ENCODE measurements at places on chromosomes 2 and 18.
A peak's percentile ranks its signal among the peaks of the same experiment; 100 is the strongest.

GRCh38 chr2:218406949-218407618 is 7.4 kb downstream of the CTDSP1 start:
- DNase-seq: peak; percentile 27

DNA sequence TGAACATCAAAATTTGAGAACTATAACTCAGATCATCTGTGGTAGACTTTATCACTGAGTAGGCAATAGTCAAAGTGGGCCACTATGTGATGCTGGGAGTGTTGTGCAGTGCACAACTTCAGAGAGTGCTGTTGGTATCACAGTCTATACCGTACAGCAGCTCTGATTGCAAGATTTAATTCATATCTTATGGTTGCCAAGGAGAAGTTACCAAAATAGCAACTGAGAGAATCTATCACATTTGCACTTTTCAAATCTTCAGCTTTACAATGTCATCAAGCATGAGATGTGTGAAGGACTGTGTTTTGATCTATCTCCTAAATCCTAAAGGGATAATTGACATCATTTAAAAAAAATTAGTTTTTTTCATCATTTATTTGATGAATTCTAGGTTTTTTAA is 216.1 kb downstream of the DLGAP1 start:
- no peak for DNase-seq

- no peak for DNase-seq
Observed at GRCh38 chr2:17182399-17182798, 335.8 kb downstream of the RAD51AP2 start.

DNA sequence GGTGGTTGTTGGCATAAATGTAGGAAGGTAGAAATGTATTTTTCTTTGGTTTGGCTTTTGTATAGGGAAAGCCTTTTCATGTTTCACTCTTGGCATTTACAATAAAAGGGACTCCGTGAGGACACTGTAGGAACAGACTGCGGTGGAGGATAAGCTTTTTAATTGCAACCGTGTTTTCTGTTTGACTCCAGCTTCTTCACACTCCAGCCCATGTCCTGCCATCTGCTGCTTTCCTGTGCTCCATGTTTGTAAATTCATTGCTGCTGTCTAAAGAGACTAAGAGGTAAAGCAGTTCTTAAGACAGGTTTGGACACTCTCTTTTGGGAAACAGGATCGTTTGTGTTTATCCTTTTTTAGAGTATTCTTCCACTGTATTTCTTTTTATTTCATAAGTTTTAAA is 33.3 kb downstream of the WDR75 start:
- DNase-seq: no peak

DNA sequence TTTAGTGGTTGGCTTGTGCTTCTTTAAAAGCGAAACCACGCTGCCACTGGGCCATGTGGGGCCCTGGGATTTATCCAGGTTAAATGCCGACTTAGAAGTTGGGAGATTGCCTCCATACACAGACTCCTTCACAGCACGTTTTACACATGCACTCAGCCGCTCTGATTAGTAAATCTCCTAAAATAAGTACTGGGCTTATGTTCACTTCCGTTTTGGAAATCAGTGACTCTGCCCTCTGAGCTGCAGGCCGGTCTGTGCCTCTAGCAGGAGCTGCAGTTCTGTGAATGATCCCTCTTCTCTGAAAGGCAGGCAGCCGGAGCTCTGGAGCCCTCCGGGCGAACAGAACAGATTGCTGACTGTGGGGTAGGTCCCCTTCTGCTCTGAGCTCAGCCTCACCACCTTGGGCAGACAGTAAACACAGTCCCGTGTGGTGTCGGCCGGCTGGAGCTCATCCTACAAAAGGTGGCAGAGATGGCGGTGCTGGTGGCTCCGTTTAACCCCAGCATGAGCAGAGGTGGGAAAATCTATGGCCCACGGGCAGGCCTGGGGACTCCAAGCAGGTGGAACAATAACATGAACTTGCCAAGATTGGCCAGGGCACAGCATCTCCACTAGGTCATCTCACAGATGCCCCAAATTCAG is 9.8 kb upstream of the RAB17 start:
- no peak for DNase-seq

DNA sequence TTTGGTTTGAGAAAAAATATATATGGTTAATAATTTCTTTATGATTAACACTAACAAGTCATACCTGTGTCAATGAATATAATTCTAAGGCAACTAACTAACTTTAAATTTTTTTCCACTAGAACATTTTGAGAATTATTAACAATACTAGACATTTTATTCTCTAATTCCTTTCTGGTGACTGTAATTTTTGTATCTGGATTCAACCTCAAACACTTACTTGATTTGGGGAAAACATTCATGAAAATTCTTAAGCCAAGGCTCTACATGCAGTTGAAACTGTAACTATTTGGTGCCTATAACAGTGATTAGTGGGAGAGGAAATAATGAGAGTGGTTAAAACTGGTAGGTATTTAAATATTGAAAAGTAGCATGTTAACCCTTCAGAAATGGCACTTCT is 546.5 kb upstream of the KLHL29 start:
- DNase-seq: no peak

- DNase-seq: no peak
Observed at GRCh38 chr2:127420039-127420864, 2.0 kb downstream of the PROC start.

DNA sequence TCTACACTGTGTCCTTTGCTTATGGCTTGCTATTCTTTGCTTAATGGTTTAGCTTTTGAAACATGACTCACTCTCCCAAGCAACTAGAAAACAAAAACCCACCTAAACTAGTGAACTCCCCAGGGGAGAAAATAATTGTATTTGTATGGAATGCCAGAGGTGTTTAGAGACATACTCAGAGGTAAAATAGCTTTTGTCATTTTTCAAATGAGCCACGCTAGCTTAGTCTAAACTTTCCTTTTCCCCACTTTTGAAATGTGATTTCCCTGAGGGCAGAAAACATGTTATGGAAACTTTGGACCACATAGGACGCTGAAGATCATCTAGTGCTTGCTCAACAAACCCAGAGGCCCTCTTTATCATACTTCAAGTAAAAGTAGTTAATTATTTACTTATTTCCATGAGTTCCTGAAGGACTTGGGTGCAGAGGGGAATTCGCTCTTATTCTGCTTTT is 16.5 kb upstream of the CYTIP start:
- no peak for DNase-seq

- no peak for DNase-seq
Observed at GRCh38 chr2:240780023-240780700, 39.9 kb downstream of the KIF1A start.

- DNase-seq: no peak
Observed at GRCh38 chr18:7898181-7898580, 331.1 kb downstream of the PTPRM start.

DNA sequence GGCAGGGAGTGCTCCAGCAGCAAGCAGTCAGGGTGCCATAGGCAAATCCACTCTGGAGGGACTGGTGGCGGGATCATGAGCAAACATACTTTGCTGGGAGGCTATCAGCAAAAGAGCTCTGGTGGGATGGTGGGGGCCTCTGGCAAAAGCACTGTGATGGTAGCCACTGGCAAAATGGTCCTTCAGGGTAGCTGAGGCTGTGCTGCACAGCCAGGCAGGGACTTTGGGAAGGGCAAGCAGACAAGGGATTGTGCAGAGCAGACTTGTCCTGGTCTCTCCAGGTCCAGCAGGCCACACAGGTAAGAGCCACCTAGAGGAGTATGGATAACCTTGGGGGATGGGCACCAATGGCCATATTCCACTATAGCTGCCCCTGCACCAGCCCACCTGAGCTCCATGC is 129.4 kb upstream of the OTOS start:
- DNase-seq: no peak

DNA sequence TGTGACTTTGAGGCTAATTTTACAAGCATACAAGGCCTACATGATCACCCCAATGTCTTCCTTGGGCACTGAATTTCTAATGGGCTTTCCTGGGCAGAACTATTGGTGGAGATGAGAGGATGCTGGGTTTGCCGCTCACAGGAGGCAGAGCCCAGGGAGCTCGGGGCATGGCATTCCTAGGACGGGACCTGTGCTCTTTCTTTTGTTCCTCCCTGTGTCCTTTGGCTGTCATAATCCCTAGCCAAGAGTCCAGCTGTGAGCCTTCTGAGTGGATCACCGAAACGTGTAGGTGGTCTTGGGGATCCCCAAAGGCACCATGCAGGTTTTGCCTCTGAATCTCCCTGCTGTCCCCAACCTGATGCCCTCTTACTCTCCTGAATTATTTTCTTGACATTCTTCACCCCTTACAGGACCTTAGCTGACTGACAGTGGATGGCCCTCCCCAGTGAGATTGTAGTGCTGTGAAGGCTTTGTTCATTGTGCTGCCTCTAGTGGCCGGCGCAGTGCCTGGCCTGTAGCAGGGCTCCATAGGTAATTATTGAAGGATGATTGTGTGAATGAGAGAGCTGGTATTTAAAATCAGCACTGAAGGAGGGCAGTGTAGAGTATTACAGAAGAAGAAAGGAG is 221.9 kb downstream of the ZNF407 start:
- DNase-seq: peak; percentile 19

- DNase-seq: peak; percentile 33
Observed at GRCh38 chr2:241950413-241951315, 81.1 kb downstream of the RTP5 start.

GRCh38 chr2:28351621-28352020 is 41.0 kb upstream of the FOSL2 start:
- DNase-seq: no peak

GRCh38 chr2:191506515-191506914 is 171.4 kb upstream of the NABP1 start:
- no peak for DNase-seq

DNA sequence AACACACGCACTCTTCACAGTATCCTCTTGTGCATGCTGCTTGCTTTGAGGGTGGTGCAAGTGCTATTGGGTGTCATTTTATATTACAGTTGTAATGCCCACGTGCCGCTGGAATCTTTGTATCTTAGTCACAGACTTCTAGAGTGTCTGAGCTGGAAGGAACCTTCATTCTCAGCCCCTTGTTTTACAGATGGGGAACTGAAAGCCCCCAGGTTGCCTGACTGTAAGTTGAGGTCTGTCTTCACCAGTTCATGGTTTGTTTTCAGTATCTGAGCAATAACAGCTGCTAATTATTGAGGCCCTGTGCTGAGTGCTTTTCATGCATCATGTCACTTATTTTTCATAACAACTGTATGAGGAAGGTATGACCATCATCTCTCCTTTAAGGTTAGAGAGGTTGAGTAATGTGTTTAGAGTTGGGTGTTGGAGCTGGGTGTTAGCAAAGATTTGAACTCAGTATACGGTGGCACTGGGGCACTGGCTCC is 77.0 kb downstream of the PRKCE start:
- DNase-seq: no peak

DNA sequence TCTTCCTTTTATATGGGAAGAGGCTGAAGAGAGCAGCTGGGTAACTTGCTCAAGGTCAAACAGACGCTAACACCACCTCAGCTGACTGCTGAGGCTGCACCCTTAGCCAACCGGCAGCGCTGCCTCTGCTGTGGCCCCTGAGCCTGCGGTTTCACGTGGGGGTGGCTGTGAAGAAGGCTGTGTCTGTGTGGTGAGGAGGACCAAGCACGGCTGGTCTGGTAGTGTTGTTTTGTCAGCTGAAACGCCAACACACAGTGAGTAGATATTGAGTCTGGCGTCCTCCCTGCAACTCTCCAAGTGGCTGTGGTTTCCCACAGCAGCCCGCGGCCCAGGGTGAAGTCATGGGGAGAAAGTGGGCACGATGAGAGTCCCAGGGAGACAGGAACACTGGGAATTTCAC is 69.6 kb downstream of the THNSL2 start:
- no peak for DNase-seq

GRCh38 chr2:131153529-131153928 is 48.4 kb downstream of the PLEKHB2 start:
- DNase-seq: no peak

DNA sequence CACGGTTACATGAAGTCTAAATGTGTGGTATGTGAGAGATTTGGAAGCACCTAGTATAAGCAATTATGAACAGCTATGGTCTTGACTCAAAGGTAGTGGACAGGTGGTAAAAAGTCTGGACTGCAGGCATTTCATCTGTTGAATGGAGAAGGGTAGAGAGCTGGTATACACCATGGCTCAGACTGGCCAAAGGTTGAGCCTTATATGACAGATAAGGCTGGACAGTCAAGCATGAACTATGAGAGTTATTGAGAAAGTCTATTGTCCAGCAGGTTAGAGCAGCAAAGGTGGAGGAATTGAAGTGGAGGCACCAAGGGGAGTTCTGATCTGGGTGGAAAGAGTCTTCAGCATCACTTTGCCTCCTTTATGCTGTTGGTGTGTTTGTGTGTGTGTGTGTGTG is 346.7 kb upstream of the SLC14A2 start:
- no peak for DNase-seq

- DNase-seq: no peak
Observed at GRCh38 chr18:3911413-3911812, 461.4 kb downstream of the TGIF1 start.

GRCh38 chr18:61861372-61861771 is 31.4 kb downstream of the RNF152 start:
- peak; percentile 83 for DNase-seq

DNA sequence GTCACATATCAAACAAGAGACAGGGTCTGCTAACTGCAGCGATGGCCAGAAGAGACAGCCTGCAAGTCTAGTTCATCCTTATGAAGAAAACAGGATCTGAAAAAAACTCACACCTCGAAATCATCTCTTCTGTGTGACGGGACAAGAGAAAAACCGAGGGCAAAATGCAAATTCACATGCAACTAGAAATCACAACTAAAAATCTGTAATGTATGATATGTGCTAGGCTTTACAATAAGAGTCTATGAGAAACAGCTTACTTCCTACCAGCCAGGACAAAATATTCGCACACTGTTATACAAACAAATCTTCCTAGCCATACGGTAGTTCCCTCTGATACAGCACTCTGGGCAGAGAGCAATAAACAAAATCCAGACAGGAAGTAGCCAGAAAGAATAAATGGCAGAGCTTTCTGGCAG is 48.8 kb downstream of the ANKRD44 start:
- no peak for DNase-seq

GRCh38 chr2:177900082-177900481 is 172.5 kb downstream of the PDE11A start:
- peak; percentile 84 for DNase-seq

GRCh38 chr18:61738488-61738887 is 154.3 kb downstream of the RNF152 start:
- peak; percentile 10 for DNase-seq

DNA sequence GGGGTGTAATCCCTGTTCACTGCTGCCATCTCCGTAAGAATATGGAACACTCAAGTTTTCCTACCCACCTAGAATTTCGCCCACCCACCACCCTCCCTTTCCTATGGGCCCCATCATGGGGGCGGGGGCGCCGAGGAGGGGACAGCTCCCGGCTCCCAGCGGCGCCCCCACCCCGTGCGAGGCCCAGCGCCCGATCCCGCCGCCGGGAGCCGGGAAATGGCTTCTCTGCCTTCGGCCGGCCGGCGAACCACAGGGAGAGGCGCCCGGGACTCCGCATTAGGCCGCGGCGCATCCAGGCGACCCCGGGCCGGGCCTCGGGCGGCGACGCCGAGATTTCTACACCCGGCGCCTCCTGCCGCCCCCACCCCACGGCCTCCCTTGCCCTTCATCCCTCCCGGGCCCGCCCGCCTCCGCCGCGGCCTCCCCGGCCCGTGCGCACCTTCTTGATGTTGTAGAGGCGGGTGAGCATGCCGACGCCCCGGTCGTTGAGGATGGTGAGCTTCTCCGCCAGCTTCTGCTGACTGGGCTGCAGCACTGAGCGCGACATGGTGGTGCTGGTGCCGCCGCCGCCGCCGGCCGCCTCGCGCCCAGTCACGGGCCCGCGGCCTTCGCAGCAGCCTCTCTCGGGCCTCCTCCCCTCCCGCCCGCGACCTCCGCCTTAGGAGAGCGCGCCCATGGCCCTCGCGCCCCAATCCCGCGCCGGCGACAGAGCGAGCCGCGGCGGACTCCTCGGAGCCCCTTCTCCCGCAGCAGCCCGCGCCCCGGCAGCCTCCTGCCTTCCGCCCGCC is 510 bp downstream of the NCKAP1 start:
- DNase-seq: no peak

All from bronchial epithelial cell (primary cell).